Sigmoid colon (tissue), 7 donors: ENCODE measurements at places on chromosomes 11 and 22. TPM values are rescaled to one million over a fixed set of nuclear protein-coding genes. Genes with fewer than 3 reads are reported as not detected.

Gene PANX1
- total RNA-seq: 25.0 TPM

Gene MUC6
- total RNA-seq: not detected

Gene PLEKHA7
- total RNA-seq: 5.1 TPM

Gene SYNGR1
- 18.5 TPM for total RNA-seq

Gene GPHA2
- total RNA-seq: 2.9 TPM

Gene PSMA1
- 109 TPM for total RNA-seq

Gene CASP5
- total RNA-seq: not detected

DNA sequence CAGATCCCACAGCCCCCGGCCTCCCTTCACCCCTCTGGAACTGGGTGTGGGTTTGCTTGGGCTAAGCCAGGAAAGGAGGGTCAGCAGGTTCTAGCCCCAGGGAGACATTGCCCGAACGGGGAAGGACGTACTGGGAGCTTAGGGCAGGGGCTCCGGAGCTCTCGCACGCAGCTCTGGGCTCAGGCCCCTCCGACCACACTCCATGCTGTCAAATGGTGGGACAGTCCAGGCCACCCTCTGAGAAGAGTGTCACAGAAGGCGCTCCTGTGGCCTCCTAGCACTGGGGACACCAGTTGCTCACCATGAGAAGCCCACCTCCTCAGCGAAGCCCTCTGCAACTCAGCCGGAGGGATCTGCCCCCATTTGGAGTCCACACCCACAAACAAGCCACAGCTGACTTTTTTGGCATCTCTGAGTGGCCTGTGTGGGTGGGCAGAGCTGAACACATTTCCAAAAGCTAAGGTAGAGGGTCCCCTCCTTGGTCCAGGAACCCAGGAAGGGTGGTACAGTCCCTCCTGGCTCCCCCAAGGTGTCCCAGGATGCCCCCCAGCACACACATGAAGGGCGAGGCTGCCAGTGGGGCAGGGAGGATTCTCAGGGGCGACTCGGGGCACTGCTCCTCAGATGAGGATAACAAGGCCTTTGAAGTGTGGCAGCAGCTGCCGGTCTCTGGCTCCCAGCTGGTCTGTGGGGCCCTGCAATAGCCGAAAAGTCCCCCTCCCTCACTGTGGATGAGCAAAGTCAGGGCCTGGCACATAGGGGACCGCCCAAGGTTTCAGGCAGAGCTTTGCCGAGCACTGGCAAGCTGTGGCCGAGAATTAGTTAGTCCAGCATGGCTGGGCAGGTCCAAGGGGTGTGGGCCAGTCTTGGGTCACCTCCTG lies 13.0 kb upstream of the TEF start:
- no peaks in the 10 kb centered on the region for H3K36me3 ChIP-seq
- peak overlapping the region; percentile 57 for H3K4me3 ChIP-seq
- no peaks in the 10 kb centered on the region for H3K27me3 ChIP-seq
- H3K27ac ChIP-seq: peak overlapping the region; percentile 83

- no peaks in the 10 kb centered on the region for H3K27me3 ChIP-seq
- no peak for DNase-seq
- peak overlapping the region; percentile 31 for H3K27ac ChIP-seq
- peaks cover 6% of the 10 kb centered on the region for H3K4me1 ChIP-seq
- H3K36me3 ChIP-seq: peaks cover 3% of the 10 kb centered on the region
- no peak overlapping the region for H3K4me3 ChIP-seq
Observed at GRCh38 chr11:130872102-130872501, 44.2 kb downstream of the SNX19 start.

DNA sequence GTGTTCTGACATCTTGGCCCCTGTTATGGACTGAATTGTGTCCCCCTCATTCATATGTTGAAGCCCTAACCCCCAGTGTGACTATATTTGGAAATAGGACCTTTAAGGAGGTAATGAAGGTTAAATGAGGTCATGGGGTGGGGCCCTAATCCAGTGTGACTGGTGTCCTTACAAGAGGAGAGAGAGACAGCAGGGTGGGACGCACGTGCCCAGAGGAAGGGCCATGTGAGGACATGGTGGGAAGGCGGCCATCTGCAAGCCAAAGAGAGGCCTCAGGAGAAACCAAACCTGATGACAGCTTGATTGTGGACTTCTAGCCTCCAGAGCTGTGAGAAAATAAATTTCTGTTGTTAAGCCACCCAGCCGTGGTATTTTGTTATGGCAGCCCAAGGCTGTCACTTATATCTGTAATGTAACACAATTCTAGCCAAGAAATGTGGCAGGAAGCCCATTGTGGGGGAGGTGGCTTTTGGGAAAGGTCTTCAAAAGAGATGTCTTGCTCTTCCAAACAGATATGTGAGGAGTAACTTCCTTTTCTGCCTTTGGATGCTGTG lies 23.7 kb downstream of the SLC22A6 start:
- H3K27me3 ChIP-seq: no peaks in the 10 kb centered on the region
- no peak overlapping the region for H3K27ac ChIP-seq
- H3K4me1 ChIP-seq: peaks cover 16% of the 10 kb centered on the region
- H3K4me3 ChIP-seq: no peak overlapping the region
- no peak for DNase-seq

DNA sequence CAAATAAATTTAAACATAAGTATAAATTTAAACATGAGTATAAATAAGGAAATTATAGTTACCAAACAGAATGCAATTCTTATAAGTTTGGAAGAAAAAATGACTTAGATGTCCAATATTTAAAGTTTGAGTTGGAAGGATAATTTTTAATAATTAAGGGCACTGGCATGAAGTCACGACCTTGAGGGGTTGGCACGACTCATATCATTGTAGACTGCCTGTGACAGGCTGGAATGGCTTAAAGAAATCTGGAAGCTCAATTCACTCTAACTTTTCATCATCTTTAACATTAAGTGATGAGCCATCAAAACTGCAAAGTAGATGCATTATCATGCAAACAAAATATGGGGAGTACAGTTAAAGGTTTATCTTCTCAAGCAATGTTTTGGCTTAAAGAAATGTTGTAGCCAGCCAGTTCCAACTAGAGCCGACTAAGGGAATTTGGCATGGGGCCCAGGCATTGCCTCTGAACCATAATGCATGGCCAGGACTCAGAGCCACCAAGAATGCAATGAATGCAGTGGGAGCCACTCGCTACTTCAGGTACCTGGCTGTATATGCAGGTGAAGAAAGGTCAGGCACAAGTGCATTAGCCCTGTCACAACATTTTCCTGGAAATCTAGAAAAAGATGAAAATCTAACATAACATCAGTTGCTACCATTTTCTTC lies 33.4 kb downstream of the PGR start:
- H3K36me3 ChIP-seq: no peaks in the 10 kb centered on the region
- H3K4me3 ChIP-seq: no peak overlapping the region
- no peaks in the 10 kb centered on the region for H3K27me3 ChIP-seq

DNA sequence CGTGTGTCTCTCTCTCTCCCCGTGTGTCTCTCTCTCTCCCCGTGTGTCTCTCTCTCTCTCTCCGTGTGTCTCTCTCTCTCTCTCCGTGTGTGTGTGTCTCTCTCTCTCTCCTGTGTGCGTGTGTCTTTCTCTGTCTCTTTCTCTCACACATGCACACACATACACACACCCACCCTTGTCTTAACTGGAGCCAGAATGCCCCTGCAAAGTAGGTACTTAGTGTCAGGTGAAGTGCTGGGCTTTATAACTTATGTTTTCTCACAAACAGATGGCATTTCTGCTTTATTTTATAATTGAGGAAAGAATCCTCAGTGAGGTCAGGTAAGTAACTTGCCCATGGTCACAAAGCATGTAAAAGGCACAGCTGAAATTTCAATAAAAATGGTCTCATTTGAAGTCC lies 106.0 kb downstream of the CSNK2A3 start:
- DNase-seq: no peak
- no peaks in the 10 kb centered on the region for H3K36me3 ChIP-seq
- H3K4me3 ChIP-seq: no peak overlapping the region
- H3K27ac ChIP-seq: no peak overlapping the region
- H3K27me3 ChIP-seq: no peaks in the 10 kb centered on the region

- H3K4me1 ChIP-seq: no peaks in the 10 kb centered on the region
- no peaks in the 10 kb centered on the region for H3K27me3 ChIP-seq
- no peaks in the 10 kb centered on the region for H3K36me3 ChIP-seq
- H3K27ac ChIP-seq: no peak overlapping the region
- H3K4me3 ChIP-seq: no peak overlapping the region
Observed at GRCh38 chr11:122348659-122349409, 232.8 kb upstream of the BLID start.

- DNase-seq: no peak
- no peak overlapping the region for H3K4me3 ChIP-seq
- peaks cover 79% of the 10 kb centered on the region for H3K27me3 ChIP-seq
- no peaks in the 10 kb centered on the region for H3K4me1 ChIP-seq
Observed at GRCh38 chr22:49355211-49355920, 472.3 kb downstream of the BRD1 start.

DNA sequence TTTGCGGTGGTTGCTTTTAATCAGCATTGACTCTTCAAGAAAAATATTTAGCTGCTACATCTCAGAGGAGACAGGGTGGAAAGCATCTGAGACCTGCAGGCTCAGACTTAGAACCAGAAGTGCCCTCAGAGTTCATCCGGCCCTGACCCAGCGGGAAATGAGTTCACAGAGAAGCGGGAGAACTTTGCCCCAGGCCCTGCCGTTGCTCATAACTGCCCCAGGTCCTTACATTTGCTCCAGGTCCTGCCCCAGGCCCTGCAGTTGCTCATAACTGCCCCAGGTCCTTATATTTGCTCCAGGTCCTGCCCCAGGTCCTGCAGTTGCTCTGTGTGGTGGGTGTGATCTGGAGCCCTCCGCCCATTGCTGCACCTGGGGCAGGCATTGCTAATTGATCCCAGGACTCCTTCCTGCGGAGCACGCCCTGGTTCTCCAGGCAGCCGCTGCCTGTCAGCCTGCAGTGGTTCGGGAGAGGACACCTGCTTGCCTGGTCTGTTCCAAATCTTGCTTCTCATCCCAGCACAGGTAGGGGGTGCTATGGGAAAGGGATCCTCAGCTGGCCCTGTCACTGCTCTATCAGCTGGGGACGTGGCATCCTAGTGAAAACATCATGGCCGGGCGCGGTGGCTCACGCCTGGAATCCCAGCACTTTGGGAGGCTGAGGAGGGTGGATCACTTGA lies 58.1 kb upstream of the PPP6R3 start:
- DNase-seq: no peak
- peak overlapping the region; percentile 93 for H3K27ac ChIP-seq
- H3K36me3 ChIP-seq: peaks cover 17% of the 10 kb centered on the region
- no peaks in the 10 kb centered on the region for H3K27me3 ChIP-seq

GRCh38 chr22:41787331-41787730 lies 13.1 kb upstream of the CCDC134 start:
- H3K27ac ChIP-seq: no peak overlapping the region
- H3K4me3 ChIP-seq: no peak overlapping the region
- no peaks in the 10 kb centered on the region for H3K4me1 ChIP-seq

- DNase-seq: no peak
- H3K36me3 ChIP-seq: no peaks in the 10 kb centered on the region
- peaks cover 3% of the 10 kb centered on the region for H3K27me3 ChIP-seq
- peaks cover 3% of the 10 kb centered on the region for H3K4me1 ChIP-seq
- H3K4me3 ChIP-seq: no peak overlapping the region
Observed at GRCh38 chr22:25795478-25795877, 53.5 kb downstream of the MYO18B start.

DNA sequence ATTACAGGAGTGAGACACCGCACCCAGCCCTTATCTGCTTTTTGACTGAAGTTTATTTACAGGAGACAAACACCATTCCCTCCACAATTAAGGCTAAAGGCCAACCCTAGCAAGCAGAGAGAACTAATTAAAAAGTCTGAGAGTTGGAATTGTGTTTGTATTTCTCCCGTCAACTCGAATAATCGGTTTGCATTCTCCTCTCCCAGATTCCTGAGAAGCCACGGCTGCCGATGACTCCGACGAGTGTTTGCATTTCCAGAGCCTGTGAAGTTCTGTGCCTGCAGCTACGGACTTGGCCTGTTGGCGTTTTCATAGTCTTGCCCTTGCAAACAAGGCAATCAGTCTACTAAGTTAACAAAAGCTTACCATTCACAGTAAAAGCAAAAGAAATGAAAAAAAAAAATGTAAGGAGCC lies 73.2 kb upstream of the NUP50 start:
- no peak for DNase-seq
- no peak overlapping the region for H3K4me3 ChIP-seq
- no peaks in the 10 kb centered on the region for H3K27me3 ChIP-seq
- H3K27ac ChIP-seq: no peak overlapping the region

- peak overlapping the region; percentile 81 for H3K4me3 ChIP-seq
- DNase-seq: no peak
- no peaks in the 10 kb centered on the region for H3K27me3 ChIP-seq
- peaks cover 16% of the 10 kb centered on the region for H3K4me1 ChIP-seq
Observed at GRCh38 chr11:121293288-121293594, 670 bp downstream of the SC5D start.

- H3K27ac ChIP-seq: peak overlapping the region; percentile 97
- no peaks in the 10 kb centered on the region for H3K36me3 ChIP-seq
- peaks cover 52% of the 10 kb centered on the region for H3K4me1 ChIP-seq
- no peak overlapping the region for H3K4me3 ChIP-seq
- DNase-seq: no peak
Observed at GRCh38 chr11:117092951-117093590, 5.2 kb downstream of the SIK3 start.

DNA sequence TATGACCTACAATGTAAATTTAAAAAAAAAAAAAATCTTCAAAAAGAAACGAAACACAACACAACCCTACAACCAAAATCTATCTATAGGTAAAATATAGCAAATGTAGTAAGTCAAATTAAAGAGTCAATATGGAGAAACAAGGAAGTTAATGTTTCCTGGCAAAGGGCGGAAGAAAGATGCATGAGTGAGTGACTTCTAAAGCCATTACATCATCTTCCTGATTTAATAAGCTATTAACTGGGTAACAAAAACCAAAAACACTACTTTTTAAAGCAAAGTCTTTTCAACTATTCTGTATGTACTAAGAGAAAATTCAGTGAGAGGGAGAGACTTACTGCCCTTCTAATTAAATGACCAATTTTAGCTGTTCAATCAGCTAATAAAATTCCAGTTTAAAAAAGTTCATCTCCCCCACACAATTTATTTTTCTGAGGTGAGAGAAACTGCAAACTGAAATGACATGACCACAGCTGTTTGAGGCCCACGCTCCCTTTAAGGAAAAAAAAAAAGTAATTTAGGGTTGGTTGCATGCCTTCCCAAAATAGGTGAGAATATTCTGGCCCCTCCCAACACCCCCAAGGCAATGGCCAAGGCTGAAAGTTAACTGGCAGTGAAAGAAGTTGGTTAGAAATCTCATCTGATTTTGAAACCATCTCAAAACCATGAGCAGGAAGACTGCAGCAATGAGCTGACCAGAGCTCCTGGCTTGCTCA lies 5.9 kb downstream of the SF1 start:
- no peak overlapping the region for H3K27ac ChIP-seq
- H3K27me3 ChIP-seq: no peaks in the 10 kb centered on the region
- no peak for DNase-seq

GRCh38 chr11:8033305-8034105 lies 46.4 kb downstream of the EIF3F start:
- peak; percentile 92 for DNase-seq
- H3K27ac ChIP-seq: no peak overlapping the region
- H3K4me3 ChIP-seq: no peak overlapping the region
- H3K4me1 ChIP-seq: peaks cover 9% of the 10 kb centered on the region

- H3K36me3 ChIP-seq: no peaks in the 10 kb centered on the region
- no peak overlapping the region for H3K27ac ChIP-seq
- no peaks in the 10 kb centered on the region for H3K4me1 ChIP-seq
- no peaks in the 10 kb centered on the region for H3K27me3 ChIP-seq
- H3K4me3 ChIP-seq: no peak overlapping the region
Observed at GRCh38 chr22:29860006-29860766, 22.1 kb upstream of the ASCC2 start.
